Colonic mucosa (tissue), 4 donors: ENCODE measurements at places on chromosomes 4 and X. TPM values are rescaled to one million over a fixed set of nuclear protein-coding genes. Genes with fewer than 3 reads are reported as not detected.
A peak's percentile ranks its signal among the peaks of the same experiment; 100 is the strongest.

GRCh38 chr4:11471618-11472017, 42.9 kb upstream of the HS3ST1 start:
- DNase-seq: peak; percentile 35

DNA sequence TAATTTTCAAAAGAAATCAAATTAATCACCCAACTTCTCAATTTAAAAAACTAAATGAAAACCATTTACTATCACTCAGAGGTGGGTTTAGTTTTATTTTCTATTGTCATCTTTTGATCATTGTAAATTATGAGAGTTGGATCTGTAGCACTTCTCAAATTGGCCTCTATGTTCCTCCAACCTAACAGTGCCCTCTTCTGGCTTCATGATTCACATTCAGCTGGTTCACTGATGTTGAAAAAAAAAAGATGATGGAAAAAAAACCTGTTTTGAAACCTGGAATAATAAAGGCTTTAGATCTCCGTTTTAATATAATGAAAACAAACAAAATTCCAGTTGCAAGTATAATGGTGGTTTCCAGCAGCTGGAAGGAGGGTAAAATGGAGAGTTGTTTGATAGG, 2.4 kb upstream of the NBDY start:
- no peak for DNase-seq

GRCh38 chr4:38891051-38891983, 23.7 kb downstream of the FAM114A1 start:
- no peak for DNase-seq

DNA sequence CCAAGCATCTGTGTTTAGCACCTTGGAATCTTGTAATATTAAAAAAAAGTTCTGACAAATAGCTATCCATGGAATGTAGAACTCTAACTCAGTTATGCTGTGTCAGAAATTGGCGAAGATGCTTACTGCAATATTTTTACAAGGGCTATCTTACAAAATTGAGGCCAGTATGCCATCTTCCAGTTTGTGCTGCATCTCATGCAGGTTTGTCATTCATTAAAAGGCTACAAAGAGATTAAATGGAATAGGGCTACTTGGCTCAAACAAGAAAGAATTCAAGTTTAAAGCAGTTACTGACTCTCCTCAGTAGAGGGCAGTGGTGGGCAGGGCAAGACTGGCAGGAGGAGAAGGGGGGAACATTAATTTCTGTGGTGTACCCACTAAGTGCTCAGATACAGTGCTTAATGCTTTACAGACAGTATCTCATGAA, 66.5 kb downstream of the SHROOM4 start:
- DNase-seq: no peak

- no peak for DNase-seq
Observed at GRCh38 chr4:128775916-128776315, 33.6 kb upstream of the JADE1 start.

DNA sequence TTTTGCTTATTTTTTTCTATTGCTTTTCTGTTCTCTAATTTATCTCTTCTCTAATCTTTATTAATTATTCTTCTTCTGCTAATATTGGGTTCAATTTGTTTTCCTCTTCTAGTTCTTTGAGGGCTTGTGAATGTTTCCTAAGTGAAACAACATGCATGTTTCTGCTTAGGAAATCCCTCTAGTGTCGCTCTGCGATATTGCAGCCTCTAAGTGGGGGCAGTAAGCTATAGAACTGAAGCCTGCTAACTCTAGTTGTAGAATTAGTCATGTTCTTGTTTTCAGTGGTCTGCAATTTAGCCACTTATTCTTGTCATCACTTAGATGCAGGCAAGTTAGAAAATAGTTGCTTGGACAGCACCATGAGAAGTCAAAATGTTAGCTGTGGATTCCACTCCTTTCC, 222.6 kb downstream of the SPIN4 start:
- no peak for DNase-seq

GRCh38 chrX:118347131-118347530, 1.2 kb downstream of the WDR44 start:
- DNase-seq: no peak

DNA sequence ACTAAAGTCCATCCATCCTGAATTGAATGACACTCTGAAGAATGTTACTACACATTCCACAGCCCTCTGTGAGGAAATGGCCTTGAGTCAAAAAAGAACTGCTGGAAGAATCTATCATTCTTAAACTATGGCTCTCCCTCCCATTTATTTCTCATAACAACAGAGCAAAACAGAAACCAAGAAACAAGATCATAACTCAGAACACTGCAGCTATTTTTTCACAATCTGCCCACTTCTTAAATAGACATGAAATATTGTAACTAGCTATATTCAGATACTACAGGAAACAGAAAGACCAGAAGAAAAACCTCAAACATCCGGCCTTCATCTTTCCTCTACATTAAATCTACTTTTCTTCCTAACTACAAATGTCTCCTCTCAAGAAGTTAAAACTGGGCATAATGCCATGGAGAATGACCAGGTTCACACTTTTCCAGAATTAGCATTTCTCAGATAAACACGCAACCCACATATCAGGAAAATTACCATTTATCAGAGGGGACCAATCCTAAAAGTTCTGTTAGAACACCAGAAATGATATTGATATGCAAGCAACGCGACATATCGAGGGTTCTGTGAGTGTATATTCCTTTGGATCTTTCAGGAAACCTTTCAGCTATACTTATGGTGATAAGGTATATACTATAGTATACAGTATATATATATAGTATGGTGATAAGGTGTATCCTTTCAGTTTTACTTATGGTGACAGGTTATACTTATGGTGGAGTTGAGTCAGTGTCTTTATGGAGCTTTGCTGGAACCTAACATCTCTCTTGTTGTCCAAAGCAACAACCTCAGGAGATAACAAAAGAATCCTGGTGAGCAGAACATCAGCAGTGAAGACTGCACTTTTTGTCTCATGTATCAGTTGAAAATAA, 60.4 kb upstream of the IRF2 start:
- DNase-seq: no peak

- no peak for DNase-seq
Observed at GRCh38 chrX:130260316-130260715, 8.4 kb downstream of the ZNF280C start.

GRCh38 chr4:114021451-114021850, 42.0 kb upstream of the ARSJ start:
- DNase-seq: no peak

GRCh38 chr4:52822583-52822971, 39.5 kb upstream of the RASL11B start:
- DNase-seq: no peak

DNA sequence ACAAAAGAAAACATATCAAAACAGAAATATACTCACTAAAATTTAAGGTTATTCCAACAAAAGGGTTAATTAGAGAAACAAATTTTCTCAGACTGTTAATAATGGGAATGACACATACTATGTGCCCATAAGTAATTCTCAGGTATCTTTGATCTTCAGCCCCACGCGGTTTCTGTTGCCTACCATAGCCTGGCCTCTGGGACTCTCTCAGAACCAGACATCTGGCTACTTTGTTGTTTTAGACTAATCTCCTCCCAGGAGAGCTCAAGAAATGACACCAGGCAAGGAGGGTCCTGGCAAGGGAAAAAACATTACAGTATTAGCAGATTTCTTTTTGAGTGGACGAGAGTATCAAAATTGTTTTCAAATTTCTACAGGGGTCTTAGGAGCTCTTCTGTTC, 43.7 kb downstream of the SLC10A7 start:
- DNase-seq: no peak

DNA sequence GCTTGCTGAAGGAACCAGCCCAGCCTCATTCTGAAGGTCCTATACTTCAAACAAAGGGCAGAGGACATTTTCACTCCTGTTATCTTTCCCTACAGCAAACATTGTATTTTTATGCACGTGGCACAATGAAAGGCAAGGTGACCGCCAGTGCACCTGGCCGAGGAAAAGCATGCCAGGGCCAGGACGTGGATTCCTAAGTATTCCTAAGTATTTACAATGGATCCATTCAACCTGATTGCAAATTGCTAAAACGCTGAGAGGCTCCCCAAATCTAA, 127.9 kb upstream of the FTHL17 start:
- DNase-seq: no peak

- DNase-seq: no peak
Observed at GRCh38 chrX:41516456-41516855, 69.3 kb downstream of the NYX start.

GRCh38 chrX:11113731-11114130, 2.6 kb downstream of the HCCS start:
- DNase-seq: no peak

GRCh38 chrX:153573984-153574383, 25.0 kb downstream of the CCNQ start:
- no peak for DNase-seq

DNA sequence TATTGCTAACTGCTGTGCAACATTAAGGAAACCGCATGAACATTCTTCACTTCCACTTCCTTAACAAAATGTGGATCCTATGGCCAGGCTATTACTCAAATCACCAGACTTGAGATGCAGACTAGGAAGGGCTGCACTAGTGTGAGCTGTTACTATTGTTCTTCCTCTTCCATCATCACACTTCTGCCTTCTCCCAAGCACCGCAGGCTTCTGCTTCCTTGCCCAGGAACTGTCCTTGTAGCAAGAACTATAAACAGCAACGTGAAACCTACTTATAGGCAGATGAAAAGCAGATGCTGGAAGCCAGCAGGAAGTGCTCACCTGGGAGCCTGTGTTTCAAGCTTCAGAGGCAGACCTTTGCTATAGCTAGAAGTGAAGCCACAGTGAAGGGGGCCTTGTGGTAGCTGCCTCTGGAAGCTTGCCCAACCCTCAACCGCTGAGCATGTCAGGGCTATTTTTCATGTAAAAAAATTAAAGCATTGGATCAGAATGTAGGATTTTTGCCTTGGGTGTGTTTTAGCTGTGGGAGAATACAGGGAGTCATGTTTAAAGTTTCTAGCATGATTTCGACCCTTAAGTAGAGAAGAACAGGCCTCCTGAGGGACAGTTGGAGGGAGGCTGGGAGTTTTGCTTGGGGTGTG, 43.9 kb downstream of the CLNK start:
- DNase-seq: no peak

DNA sequence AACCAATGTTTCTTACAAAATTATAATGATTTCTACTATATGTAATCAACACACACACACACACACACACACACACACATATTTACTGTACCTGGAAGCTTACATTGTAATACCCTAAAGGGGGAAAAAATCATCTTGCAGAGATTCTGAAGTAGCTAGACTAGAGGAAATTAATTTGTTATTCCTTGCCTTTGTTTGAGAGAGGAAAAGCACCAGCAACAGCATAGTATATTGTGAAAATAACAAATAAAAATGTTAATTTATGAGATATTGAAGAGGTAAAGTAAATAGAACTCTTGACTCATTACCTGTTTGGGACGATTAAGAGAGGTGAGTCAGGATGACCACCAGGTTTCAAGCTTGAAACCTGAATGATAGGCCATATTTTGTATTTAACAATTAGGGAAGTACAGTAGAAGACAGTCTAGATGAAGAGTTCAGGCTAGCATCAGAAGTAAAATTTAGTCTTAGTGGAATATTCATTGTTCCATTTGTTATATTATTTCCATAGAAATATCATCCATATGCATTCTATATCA, 873.4 kb upstream of the PCDH10 start:
- DNase-seq: no peak

GRCh38 chr4:10105421-10105820, 11.2 kb downstream of the WDR1 start:
- no peak for DNase-seq

DNA sequence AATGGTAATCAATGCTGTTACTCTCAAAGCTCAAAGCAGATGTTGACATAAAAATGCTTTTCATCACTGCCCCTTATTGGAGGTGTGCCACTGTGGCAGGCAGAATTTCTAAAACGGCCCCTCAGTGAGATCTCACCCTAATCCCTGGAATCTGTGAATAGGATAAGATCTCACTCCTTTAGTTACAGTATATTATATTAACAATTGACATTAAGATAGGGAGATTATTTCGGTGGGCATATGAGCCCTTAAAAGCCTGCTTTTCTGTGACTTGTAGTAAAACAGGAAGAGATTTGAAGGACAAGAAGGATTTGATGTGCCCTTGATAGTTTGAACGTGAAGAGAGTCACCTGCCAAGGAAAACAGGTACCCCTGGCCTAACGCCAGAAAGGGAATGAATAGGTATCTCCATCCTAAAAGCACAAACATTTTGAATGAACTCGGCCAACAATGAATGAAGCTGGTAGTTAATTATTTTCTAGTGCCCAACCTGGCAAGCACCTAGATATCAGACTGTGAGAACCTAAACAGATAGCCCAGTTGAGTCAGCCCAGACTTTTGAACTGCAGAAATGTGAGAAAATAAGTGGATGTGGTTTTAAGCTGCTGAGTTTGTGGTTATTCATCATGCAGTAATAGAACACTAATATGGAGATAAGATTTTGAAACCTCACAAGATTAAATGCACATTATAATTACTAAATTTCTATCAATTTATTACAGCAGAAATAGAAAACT, 881.6 kb downstream of the PCDH18 start:
- no peak for DNase-seq

- DNase-seq: no peak
Observed at GRCh38 chr4:139791681-139792080, 126.1 kb downstream of the MGST2 start.

GRCh38 chrX:51955200-51955599, 61.8 kb downstream of the MAGED1 start:
- no peak for DNase-seq

DNA sequence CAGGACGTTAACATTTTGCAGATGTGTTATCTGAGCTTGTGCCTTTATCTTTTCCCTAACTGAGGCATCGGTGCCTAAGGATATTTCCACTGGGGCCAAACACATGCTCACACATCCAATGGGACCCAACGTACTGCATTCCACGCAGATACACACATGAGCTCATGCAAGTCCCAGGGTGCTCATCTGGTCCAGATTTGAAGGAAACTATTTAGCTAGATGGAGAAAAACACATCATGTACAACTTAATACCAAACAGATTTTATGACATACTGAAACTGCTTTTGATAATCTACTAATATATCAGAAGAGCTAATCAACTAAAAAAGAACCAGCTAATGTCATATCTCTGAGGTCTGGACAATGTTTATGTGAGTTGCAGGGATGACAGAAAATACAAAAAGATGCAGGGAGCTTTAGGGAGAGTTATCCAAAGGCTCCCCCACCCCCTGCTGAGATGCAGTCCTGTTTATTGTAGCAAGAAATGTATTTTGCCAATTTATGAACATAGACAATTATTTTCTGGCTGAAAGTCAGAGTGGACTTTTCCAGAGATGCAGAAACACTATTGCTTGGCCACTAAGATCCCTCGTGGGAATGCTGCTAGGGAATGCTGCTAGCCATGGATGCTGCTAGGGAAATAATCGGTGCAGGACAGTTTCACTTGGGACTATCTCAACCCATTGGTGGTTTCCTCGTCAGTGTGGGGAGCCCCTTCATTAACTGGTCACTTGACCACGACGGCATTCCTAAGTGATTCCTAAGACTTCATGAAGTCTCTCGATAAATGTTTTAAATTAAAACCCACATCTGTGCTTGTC, 172.8 kb downstream of the SMIM20 start:
- no peak for DNase-seq

BGN gene
- total RNA-seq: 11.4 TPM

FRG2 gene
- not detected for total RNA-seq

VSIG4 gene
- 14.1 TPM for total RNA-seq

BMP3 gene
- 3.3 TPM for total RNA-seq

RGN gene
- 0.88 TPM for total RNA-seq

DUX4 gene
- total RNA-seq: not detected
